ENCODE measurements at places on chromosomes 13 and 19. TPM values are rescaled to one million over a fixed set of nuclear protein-coding genes. Genes with fewer than 3 reads are reported as not detected.
A peak's percentile ranks its signal among the peaks of the same experiment; 100 is the strongest.

GRCh38 chr13:104357672-104358354 is 1291.6 kb upstream of the SLC10A2 start:
- DNase-seq, result no peak

DNA sequence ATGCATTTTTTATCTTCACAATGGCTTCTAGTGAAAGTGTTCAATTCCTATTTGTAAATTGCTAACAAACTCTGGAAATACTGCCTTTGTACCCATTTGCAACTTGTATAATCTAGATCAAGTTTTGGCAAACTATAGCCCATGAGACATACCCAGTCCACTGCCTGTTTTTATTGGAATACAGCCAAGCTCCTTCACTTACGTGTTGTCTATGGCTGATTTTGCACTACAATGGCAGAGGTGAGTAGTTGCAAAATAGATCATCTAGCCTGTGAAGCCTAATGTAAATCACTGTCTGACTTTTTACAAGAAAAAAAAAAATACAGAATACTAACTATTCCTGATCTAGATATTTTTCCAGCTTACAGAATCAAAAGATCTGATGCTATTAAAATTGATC is 37.1 kb downstream of the DZIP1 start:
- no peak for DNase-seq

GRCh38 chr13:18946738-18947137 is 234.9 kb downstream of the TUBA3C start:
- no peak for DNase-seq

GRCh38 chr19:38247734-38248268 is 8.4 kb downstream of the PPP1R14A start:
- DNase-seq, result no peak

DNA sequence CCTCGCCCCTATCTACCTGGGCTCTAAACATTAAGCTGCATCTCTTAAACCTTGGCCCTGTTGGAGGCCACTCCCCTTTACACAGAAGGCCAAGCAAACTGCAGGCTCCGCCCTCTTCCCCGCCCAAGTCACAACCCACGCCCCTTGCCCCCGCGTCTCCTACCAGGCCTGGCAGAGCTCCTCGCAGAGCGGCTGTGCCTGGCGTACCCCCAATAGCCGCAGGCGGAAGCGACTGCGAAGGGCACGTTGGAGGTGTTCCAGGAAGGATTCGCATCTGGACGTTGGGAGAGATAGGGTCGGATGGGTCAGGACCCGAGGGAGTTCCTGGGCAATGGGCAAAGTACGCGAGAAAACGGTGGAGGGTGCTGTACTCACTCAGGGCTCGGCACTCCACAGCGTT is 5.9 kb downstream of the RTBDN start:
- DNase-seq, result no peak

- DNase-seq, result no peak
Measured at GRCh38 chr13:41177616-41178015, 16.8 kb downstream of the KBTBD7 start.

GRCh38 chr13:21014139-21014501 is 47.3 kb downstream of the LATS2 start:
- DNase-seq, result no peak

- no peak for DNase-seq
Measured at GRCh38 chr19:19387108-19387507, 18.4 kb upstream of the GATAD2A start.

GRCh38 chr13:77760893-77761292 is 63.4 kb downstream of the SLAIN1 start:
- DNase-seq, result no peak

GRCh38 chr13:112248862-112249592 is 127.1 kb upstream of the SPACA7 start:
- no peak for DNase-seq

DNA sequence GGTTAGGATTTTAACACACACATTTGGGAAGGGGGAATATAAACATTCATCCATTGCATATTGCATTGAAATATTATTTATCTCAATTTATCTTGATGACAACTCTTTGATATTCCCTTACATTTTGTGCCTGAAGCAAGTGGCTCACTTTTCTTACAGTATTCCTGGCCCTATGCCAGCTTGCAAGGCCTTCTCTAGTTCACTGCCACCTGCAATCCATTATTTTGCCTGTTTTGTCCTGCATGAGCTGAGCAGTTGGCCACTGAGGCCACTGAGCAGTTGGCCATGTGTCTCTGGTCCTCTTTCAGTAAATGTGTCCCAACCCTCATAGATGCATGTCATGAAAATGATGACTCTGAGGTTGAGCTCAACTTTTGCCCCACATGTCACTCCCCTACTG is 49.8 kb downstream of the CBY2 start:
- DNase-seq, result no peak

DNA sequence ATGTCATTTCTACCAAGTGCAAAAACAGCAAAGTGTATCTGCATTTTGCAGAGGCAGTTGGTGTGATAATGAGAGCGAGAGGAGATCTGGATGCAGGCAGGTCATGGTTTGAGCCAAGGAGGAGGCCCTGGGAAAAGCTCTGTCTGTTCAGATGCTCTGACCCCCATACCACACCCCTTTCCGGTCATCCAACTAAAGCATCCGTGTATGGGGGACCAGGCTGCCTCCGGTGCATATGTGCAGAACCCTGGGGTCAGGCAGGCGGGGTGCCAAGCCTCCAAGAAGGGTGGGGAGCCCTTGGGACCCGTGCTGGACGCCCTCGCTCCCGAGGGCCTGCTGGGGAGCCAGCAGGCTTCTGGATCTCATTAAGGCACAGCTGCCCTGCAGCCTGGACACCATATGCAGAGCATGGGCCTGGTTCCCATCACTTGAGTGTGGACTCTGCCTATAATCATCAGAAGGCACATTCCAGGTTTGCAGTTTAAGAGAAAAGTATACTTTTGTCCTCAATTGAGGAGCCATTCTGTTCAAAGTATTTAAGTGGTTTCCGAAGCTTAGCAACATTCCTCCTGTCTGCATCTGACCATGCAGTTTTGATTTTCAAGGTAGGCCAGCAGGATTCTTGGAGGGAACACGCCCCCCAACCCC is 56.1 kb downstream of the ALOX5AP start:
- DNase-seq, result no peak

GRCh38 chr19:7900931-7901330 is 2.7 kb upstream of the MAP2K7 start:
- DNase-seq, result no peak

- DNase-seq, result no peak
Measured at GRCh38 chr13:72120632-72121031, 253.6 kb upstream of the DACH1 start.

DNA sequence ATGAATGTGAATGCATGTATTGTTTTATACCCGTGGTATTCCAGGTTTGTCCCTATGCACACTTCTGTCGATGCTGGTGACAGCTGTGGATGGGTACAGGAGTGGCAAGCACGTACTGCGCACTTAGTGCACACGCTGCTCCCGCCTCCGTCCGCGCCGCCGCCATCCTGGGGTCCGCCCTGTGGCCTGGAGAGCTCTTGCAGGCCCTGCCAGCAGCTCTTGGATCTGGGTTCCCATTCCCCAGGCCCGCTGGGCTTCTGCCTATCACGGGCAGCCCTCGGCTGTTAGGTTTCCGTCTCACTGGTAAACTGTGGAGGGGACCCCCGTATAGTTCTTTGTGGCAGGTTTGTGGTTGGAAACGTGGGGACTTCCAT is 4.0 kb downstream of the GNA11 start:
- DNase-seq, result no peak

- no peak for DNase-seq
Measured at GRCh38 chr13:74158571-74159352, 24.6 kb upstream of the KLF12 start.

- DNase-seq, result no peak
Measured at GRCh38 chr13:44362394-44363040, 11.1 kb upstream of the SERP2 start.

GRCh38 chr13:81138353-81138980 is 797.5 kb upstream of the SPRY2 start:
- DNase-seq, result no peak

DNA sequence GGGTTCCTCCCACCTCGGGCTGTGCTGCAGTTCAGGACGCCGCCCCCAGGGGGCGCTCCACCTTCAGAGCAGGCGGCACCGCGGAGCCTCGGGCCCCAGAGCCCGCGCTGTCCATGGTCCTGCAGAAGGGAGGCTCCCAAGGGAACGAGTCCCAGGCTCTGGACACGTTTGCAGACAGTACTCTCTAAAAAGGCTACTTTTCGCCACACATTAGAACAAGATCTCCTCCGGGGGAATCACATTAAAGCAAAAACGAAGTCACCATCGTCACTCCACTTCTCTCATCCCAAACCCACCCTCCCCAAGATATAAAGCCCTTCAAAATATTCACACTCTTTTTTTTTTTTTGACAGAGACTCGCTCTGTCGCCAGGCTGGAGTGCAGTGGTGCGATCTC is 4.6 kb upstream of the SIGLEC10 start:
- DNase-seq, result no peak

DNA sequence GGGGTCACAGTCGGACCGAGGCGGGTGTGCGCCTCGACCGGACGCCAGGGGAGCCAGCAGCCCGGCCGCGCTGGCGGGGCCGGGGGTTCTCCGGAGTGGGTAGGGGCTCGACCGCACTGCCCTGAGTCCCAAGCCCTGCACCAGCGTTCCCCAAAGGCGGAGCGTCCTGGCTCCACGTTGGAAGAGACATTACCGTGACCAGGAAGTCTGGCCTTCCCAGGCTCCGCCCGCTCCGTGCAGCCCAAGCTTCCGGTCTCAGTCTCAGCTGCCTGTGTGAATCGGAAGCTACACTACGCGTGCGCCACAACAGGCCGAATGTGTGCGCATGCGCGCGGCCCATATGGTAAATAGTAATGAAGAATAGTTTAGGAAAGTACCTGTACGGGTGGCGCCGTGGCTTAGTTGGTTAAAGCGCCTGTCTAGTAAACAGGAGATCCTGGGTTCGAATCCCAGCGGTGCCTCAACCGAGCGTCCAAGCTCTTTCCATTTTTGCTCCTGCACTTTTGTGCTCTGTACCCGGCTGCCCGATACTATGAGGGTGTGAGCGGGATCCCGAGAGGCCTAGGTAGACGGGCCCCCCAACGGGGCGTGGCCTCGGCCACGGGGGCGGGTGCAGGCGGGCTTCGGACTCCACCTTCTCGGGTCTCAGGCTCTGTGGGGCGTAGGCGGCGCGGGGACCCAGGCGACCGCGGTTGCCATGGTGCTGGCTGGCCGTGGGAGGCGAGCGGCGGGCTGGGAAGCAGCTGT is 17.3 kb upstream of the LRP3 start:
- DNase-seq, result peak; percentile 89

- DNase-seq, result no peak
Measured at GRCh38 chr19:54416695-54417491, 1.6 kb downstream of the TTYH1 start.

Gene OR7A5
- not detected for total RNA-seq

Gene GPC5
- not detected for total RNA-seq

Gene SERTAD3
- total RNA-seq, result 24.4 TPM

Gene NOVA2
- 1.1 TPM for total RNA-seq

Gene PSG11
- not detected for total RNA-seq

Gene LIM2
- not detected for total RNA-seq

Gene HAUS5
- total RNA-seq, result 3.6 TPM

Gene CEACAM1
- 0.67 TPM for total RNA-seq

Gene CBY2
- total RNA-seq, result not detected

Gene SIGLEC7
- total RNA-seq, result not detected

Gene FPR2
- not detected for total RNA-seq

Gene LYPD5
- not detected for total RNA-seq

Gene MEIOSIN
- total RNA-seq, result not detected

All from gastrocnemius medialis (tissue), 4 donors.